ENCODE measurements at places on chromosomes 2 and 18. TPM values are rescaled to one million over a fixed set of nuclear protein-coding genes. Genes with fewer than 3 reads are reported as not detected.

The AP1S3 gene
- polyA plus RNA-seq, result 2.2 TPM

The PFN4 gene
- polyA plus RNA-seq, result 0.55 TPM

The MFSD2B gene
- polyA plus RNA-seq, result 0.08 TPM

The CD8B2 gene
- polyA plus RNA-seq, result 0.10 TPM

The CNTNAP5 gene
- polyA plus RNA-seq, result not detected

The CTNNA2 gene
- not detected for polyA plus RNA-seq

The HOXD1 gene
- polyA plus RNA-seq, result 0.21 TPM
